Left kidney (tissue), 8 donors: ENCODE measurements at places on chromosomes 5 and 9. TPM values are rescaled to one million over a fixed set of nuclear protein-coding genes. Genes with fewer than 3 reads are reported as not detected.
A peak's percentile ranks its signal among the peaks of the same experiment; 100 is the strongest.

OCLN gene
- polyA plus RNA-seq: 49.7 TPM

TAF1L gene
- polyA plus RNA-seq: 0.10 TPM

CYLC2 gene
- polyA plus RNA-seq: not detected

TMEM171 gene
- 5.2 TPM for polyA plus RNA-seq

GRCh38 chr9:124101969-124102345, 90.4 kb downstream of the LHX2 start:
- no peak for DNase-seq

- DNase-seq: no peak
Measured at GRCh38 chr5:132458226-132458560, 32.4 kb downstream of the IRF1 start.

DNA sequence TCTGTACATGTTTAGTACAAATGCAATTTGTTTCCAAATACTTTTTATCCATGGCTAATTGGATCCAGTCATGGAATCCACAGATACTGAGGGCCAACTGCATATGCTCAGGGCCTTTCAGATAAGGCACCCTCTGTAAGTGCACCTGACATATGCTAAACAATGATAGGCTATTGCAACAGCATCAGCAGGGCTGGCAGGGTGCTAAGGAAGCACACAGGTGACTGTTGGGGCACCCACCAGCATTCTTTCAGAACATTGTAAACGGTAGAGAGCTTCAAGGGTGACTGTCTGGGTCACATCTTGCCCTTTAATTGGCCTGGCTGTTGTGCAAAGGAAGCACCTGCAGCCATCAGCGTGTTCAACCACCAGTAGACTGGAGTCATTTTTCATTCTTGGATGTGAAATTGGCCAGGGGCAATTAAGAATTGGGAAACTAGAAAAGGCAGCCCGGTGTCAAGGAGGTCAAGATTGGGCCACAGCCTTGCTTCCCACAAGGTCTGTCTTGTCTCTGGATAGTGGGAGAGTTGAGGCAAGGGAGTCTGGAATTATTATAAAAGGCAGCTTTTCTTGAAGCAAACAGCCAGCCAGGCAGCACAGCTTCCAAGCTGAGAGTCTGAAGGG, 129.3 kb upstream of the RAI14 start:
- no peak for DNase-seq

DNA sequence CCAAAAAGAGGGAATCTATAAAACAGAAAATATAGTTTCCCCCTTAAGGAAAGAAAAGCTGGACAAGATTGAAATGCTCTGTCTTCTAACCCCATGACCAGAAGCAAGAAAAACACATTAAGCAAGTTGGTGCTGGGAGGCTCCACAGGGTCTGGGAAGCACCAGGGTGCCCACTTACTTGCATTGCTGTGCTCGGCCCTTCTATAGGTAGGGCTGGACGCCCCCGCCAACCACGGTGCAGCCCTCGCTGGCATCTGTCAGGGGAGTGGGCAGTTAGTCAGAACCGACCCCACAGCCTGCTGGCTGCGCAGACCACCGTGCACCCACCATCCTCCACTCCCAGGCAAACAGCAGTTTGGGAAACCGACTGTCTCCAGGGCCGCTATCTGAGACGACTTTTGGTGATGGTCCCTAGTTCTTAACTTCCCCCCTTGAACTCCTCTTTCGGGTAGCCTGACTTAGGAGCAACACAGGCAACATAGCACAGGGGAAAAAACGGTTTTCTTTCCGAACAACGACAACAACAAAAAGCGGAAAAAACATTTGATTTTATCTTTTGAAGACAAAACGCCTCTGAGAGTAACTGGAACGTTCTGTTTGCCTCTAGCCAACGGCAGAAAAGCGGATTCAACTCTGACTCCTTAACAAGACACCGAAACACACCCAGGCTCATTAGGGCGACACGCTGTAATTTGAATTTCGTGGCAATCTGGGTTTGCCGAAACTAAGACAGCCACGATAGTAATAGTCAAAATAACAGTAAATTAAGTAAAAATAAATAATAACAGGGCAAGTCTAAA, 3.9 kb downstream of the IRX2 start:
- DNase-seq: no peak

DNA sequence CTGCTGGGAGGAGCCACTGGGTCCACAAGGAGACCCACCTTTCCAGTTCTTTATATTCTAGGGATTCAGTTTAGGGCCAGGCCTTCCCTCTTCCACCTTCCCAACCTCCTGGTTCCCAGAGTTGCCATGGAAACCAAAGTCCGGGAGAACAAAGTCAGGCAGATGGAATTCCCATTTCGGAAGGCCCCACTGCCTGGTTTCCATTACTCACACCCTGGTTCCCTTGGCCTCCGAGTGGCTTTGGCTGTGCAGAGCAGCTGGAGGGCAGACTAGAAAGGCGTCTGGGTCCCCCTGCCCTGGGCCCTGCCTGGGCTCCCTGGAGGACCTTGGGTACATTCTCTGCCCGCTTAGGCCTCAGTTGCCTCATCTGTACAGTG, 136.1 kb downstream of the RGS3 start:
- no peak for DNase-seq

DNA sequence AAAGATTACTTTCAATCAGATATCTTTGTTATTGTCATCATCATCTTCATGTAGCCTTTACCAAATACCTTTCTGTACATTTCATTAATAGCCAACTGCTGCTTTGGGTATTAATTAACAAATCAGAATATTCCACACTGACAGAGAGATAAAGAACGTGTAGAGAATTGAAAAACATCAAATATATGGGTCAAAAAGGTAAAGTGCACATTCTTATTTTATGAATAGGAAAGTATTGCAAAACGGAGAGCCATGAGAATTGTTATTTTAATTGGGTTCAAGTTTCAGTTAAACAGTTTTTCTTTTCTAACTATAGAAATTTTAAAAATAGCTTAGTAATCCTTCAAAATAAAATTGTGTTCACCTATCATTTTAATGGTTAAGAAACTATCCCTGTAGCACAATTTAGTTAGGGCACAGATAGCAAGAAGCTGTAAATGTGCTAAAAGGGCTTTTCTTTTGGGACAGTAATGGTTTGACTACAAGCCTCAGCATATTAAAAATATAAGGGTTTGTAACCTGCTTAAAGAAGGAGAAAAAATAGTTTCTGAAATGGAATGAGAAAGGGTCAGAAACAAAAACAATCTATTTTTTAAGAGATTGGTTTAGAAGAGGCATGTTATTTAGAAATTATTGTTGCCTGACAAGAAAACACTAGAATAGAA, 62.9 kb downstream of the PDE4D start:
- no peak for DNase-seq

- DNase-seq: peak; percentile 68
Measured at GRCh38 chr9:88076286-88077070, 61.8 kb downstream of the SPATA31C2 start.
